ENCODE measurements at places on chromosomes 12 and 14.

GRCh38 chr12:131090274-131091210, 136.8 kb downstream of the ADGRD1 start:
- peak; percentile 7 for DNase-seq

DNA sequence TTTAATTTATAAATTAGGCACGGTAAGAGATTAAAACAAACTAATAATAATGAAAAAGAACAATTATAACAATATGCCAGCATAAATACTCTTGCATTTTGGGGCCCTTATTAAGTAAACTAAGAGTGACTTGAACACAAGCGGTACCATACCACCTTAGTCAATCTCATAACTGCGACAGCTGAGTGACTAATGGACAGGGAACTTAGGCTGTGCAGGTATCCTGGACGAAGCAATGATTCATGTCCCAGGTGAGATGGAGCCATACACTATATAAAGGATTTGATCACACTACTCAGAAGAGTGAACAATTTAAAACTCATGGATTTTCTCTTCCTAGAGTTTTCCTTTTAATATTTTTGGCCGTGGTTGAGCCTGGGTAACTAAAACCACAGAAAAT, 4.3 kb downstream of the KLRC4 start:
- peak; percentile 68 for DNase-seq

DNA sequence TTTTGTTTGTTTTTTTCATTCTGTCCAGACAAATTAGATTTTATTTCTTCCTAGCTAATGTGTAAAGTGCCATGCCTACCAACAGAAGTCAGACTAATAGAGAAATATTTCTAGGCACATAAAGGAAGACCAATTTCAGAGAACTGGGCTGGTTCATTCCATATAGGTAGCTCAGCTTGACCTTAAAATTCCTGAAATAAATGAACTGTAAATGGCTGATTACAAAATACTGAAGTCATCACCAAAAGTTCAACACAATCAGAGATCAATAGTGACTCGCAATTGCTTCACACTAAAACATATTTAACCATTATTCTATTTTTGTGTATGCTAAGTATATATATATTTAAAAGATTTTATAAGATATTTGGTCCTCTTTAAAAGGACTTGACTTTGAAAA, 34.2 kb downstream of the PTPRB start:
- peak; percentile 60 for DNase-seq

DNA sequence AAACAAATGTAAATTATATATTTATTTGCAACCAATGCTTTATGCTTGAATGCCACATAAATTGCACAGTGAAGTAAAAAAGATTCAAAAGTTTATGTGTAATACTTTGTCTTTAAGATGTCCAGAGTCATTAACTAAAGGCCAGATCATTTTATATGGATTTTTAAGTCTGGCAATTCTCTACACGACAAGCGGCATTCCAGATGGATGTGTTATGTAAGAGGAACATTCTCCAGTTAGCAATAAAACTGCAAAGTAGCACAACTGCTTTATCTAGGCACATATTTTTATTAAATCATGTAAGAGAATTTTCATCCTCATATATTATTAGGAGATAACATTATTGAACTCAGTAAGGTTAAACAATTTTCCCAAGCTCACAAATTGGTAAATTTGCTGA, 1717.7 kb upstream of the SEL1L start:
- DNase-seq: no peak

DNA sequence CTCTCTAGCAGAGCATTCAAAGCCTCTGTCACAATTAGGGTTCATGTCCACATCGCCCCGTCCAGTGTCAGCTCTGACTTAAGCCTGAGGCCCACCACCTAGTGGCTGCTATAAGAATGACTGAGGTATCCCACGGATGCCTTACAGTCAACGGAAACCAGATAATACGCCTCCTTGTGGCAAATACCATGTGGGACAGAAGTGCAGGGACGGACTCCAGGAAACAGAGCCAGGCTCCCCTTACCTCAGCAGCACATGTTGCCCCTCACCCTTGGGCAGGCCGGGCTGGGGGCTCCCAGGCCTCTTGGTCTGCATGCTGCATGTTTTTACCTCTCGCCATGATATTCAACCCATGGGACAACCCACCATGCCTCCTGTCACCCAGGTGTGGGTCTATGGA, 86.3 kb downstream of the VWF start:
- DNase-seq: peak; percentile 79

Measured in PC-3 (cell line).